ENCODE measurements at places on chromosomes 6 and 20.

DNA sequence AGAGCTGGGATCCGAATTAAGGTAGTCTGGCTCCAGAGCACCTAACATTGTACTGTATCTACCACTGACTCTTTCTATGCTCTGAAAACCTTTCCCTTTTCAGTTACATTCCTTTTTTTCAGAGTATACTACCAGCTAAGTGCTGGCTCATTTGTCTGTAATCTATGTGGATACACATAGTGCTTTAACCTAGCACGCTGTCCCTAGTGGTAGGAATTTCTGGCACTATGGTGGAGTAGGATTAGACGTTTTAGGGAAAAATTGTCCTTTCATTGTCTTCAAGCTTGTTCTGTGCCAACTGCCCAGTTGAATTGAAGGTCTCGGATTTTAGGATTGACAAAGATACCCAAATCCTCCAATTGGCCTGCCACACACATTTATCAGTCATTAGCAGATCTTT is 259.1 kb upstream of the FERMT1 start:
- no peak for DNase-seq

DNA sequence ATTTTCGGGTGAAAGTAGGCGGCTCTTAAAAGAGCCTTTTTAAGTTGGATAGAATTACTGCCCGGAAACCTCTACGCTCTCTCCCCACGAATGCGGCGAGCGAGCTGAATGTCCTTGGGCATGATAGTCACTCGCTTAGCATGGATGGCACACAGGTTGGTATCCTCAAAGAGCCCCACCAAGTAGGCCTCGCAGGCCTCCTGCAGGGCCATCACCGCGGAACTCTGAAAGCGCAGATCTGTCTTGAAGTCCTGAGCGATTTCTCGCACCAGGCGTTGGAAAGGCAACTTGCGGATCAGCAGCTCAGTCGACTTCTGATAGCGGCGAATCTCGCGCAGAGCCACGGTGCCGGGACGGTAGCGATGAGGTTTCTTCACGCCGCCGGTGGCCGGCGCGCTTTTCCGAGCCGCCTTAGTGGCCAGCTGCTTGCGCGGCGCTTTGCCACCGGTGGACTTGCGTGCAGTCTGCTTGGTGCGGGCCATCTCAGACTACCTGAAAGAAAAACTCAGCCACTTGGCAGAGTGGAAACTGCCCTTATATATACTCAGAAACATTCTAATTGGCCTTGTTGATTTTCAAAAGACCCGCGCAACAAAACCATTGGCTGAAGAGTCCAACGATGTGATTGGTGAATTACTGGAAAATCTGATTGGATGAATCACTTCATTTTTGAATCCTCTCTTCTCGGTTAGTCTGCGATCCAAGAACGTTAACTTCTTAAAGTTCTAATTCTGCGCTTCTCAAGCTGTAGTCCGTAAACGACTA is 93.9 kb upstream of the BTN3A2 start:
- DNase-seq = no peak

DNA sequence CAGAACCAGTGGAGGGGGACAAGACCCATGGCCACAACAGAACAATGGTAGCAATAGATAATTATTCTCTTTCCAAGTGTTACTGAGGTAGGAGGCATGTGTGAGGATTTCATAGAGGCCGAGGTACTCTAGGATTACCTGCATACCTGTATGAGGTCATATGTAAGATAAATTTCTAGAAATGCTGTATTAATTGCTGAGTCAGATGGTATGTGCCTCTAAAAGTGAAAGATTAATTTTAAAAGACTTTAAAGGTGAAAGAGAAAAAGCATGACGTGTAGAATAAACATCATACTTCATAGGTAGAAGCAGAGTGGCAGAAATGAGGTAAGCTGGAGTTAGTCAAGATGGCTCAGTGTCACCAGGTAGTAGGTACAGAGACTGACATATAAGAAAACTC is 51.6 kb downstream of the ZHX3 start:
- DNase-seq = no peak

GRCh38 chr6:159935633-159936032 is 33.2 kb upstream of the IGF2R start:
- DNase-seq = no peak

GRCh38 chr6:113978084-113978675 is 7.2 kb upstream of the HDAC2 start:
- DNase-seq = no peak

- no peak for DNase-seq
Observed at GRCh38 chr20:7775072-7775471, 165.2 kb downstream of the HAO1 start.

- DNase-seq = no peak
Observed at GRCh38 chr20:54464003-54464402, 11.4 kb upstream of the DOK5 start.

DNA sequence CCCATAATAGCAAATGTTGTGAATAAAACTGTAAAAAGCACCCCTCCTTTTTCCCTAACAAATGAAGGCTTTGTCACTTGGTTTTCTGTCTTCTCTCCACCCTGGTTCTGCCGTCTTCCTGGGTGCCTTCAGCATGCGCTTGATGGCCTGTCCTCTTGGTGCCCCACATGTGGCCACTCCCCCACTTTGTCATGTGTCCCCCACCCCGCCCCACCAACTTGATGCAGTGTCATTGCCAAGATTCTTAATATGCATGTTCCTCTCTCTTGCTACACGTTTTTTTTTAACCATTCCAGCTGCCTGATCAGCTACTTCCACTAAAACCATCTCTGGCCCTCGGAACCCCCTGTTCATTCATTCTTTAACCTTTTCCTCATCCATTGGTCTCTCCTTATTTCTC is 340.3 kb downstream of the QKI start:
- no peak for DNase-seq

- no peak for DNase-seq
Observed at GRCh38 chr6:96234444-96234843, 218.7 kb downstream of the FUT9 start.

DNA sequence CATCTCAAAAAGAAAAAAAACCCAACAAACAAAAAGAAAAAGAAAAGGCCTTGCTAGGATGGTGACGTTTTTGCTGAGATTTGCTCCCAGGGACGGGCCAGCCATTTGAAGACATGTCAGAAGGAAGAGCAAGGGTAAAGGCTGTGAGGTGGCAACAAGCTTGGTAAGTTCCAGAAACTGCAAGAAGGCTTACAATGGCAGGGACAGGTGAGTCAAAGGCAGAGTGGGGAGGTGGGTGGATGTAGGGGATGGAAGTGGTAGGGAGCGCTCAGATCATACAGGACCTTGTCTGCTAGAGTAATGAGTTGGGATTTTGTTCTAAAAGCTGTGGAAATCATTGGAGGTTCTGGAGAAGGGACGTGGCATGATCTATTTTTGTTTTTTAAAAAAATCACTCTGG is 4.3 kb downstream of the KIF3B start:
- DNase-seq = no peak
